ENCODE measurements at places on chromosomes 7 and 10.

DNA sequence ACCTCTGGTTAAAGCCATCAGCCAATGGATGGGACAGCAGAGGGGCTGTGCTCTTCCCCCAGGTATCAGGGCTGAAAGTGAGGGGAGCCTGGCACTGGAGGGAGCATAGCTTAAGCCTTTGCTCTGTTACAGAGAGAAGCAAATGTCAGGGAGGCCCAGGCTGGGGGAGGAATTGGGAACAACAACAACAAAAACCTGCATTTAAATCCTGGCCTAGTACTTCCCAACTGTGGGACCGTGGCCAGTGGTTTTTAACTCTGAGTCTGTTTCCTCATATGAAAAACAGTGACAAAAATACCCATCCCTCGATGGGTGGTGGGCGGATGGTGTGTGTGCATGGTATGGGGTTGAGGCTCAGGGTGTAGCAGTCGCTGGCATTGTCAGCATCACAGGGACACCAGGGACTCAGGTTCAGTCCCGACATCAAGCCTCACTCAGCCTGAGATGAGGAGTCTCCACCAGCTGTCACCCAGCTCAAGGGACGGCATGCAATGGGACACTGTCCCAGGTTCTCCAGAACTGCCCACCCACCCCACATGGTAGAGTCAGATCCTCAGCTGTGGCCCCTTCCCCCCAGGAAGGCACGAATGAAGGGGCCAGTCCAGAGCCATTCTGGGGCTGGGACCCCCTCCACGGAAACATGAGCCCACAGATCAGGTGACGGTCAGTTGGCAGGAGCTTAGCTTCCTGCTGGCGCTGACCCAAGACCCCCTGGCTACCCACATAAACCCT lies 74.5 kb downstream of the AFAP1L2 start:
- DNase-seq = no peak

GRCh38 chr10:99365736-99366135 lies 36.6 kb downstream of the CNNM1 start:
- no peak for DNase-seq

GRCh38 chr7:141232286-141233051 lies 158.6 kb downstream of the TMEM178B start:
- no peak for DNase-seq

GRCh38 chr10:29583674-29584073 lies 51.1 kb downstream of the SVIL start:
- DNase-seq = no peak

DNA sequence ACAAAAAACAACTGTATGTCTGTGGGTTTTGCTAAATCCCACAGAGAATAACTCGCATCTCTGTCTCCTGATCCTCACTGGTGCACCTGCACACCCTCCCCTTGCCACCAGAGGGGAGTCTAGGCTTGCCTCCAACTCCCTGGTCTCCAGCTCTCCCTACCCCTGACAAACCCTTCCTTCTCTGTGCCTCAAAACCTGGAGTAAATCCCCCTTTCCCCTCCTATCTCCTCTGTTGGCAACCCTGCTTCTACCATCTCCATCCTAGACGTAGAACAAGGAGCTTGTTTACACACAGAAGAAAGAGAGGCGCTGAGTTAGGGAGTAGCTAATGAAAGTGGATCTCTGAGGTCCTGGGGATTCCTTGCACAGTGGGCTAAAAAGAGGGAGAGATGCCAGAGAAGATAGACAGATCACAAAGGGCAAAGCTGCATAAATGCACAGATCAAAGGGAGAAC lies 6.0 kb downstream of the MBLAC1 start:
- DNase-seq = peak; percentile 75

DNA sequence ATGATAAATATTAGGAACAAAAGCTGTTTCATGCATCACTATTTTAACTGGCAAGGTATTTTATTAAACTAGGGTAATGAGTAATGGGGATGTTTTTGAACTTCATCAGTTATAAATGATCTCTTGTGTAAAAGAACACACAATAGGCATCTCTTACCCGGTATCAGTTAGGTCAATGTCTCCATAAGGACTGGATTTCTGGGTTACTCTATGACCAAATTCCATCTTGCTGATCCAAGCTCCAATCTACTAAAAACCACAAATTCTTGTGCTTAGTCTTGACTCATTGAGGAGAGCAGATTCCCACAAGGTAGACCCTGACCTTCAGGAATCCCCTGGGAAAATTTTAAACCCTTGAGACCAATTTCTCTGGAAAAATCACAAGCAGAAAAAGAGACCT lies 1167.7 kb downstream of the XPNPEP1 start:
- no peak for DNase-seq

- no peak for DNase-seq
Measured at GRCh38 chr7:138610671-138611170, 90.4 kb downstream of the SVOPL start.

DNA sequence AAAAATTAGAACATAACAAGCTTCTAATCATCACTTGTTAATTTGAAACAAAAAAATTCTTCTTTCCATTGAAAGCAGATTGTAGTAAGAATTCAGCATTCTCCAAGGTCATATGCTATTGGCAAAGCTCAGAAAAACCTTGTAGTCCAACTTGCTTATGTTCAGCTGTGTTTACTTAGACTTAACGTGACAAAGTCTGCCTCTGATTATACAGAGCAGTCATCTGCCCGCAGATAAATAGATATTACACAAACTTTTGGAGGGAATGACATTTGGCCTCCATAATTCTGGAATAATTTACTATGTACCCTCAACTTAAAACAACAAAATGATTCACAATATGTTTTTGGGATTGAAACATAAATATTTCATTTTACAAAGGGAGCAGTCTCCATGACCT lies 45.8 kb downstream of the MKX start:
- no peak for DNase-seq

DNA sequence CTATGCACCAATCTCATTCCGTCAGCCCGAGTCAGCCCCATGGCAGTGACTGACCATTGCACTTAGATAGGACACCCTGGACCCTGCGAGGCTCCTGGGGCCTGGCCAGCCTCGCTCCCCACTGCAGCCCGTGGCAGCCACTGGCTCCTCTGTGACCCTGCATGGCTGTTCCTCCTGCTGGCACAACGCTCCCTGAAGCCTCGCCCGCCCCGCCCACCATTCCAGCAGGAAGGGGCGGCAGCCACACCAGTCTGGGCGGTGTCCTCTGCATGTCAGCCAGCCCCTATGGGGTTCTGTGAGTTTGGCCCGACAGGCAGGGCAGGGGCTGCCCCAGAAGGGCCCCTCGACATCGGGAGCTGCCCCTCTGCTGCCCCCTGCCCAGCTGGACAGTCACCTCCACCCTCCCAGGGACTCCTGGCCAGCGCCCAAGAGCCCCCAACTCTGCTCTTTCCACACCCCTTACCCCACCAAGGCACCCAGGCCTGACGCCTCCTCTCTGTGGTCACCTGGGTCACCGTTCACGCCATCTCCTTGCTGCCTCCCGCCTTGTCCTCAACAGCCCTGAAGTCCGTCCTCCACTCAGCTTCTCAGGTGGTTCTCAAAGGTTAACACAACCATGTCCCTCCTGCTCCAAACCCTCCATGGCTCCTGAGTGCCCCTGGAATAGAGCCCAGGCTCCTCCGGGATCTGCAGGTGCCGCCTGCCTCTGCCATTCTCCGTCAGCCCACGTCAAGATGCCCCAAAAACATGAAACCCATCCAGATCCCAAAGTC lies 103.5 kb downstream of the MICALL2 start:
- no peak for DNase-seq

- DNase-seq = peak; percentile 79
Measured at GRCh38 chr7:148699024-148699781, 500 bp downstream of the CUL1 start.

GRCh38 chr10:125148528-125148927 lies 11.8 kb downstream of the CTBP2 start:
- DNase-seq = no peak

- no peak for DNase-seq
Measured at GRCh38 chr10:23585186-23585585, 146.3 kb downstream of the OTUD1 start.

GRCh38 chr10:3166496-3167290 lies 5.9 kb downstream of the PITRM1 start:
- no peak for DNase-seq

DNA sequence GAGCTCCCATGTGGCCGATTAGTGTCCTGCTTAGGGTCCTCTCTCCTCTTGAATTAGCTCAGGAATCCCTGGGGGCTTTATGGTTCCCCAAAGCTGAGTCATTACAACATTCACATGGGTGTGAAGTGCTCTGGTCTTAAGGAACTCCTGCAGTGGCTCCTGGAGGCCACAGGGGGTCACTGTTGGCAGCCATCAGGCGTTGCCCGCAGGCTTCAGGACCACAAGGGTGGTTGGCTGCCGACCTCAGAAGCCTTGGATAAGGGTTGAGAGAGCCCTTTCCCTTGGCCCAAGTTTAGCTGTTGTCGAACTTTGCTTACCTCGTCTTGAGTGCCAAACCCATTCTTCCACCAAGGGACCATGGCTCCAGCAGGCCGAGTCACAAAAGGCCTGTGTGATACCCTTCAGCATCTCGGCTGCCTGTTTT lies 61.7 kb downstream of the SH2D4B start:
- peak; percentile 84 for DNase-seq

GRCh38 chr7:42236976-42237810 lies at the start of gene GLI3:
Gene GLI3 (minus strand): TSS chr7:42237209. CDS start chr7:42223253, 13,956 bp downstream.
- no peak for DNase-seq

- DNase-seq = no peak
Measured at GRCh38 chr10:49000437-49001398, 61.1 kb upstream of the LRRC18 start.

DNA sequence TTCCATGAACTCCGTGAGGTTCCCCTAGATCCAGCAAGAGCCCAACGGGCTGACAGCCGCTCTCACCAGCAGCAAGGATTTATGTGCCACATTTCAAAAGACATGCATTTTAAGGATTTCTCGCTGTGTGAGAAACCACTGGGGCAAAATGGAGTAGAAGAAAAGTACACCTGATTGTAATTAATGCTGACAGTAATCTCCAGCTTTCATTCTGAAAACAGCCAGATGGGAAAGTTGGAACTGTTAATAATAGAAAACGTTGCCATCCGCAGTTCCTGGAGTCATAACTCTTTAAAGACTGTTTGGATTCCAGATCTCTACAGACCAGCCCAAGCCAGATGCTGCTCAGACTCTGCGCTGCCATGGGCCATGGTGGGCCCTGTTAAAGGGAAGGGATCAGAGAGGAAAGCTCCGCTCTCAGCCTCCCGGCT lies 216.9 kb upstream of the GLI3 start:
- DNase-seq = no peak

DNA sequence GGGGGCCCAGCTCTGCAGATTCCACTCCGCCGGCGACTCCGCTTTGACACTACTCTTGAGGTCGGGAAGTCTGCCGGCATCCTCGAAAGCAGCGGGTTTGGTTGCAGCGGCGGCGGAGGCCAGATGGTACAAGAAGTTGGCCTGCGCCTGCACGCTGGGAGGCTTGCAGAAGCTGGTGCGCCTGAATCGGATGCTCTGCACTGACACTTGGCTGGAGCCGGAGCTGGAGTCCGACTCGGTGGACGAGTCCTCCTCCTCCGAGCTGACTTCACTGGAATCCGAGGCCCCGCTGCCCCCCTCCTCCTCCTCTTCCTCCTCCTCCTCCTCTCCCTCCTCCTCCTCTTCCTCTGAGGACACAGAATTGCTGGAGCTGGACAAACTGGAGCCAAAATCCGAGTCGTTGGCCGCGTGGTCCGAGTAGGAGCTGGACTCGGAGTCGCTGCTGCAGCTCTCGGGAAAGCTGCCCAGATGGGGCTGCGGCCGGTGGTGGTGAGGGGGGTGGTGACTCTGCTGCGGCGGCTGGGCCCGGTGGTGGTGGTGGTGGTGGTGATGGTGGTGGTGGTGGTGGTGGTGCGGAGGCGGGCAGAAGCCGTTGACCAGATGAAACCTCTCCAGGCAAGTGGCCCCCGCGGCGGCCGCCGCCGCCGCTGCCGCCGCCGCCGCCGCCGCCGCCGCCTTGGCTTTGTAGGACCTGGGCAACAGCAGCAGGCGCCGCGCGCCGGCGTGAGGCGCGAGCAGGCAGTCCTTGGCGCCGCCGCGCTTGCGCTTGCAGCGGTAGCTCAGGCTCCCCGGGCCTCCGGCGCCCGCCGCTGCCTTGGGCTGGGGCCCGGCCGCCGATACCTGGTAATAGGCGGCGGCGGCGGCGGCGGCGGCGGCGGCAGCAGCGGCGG lies 9.0 kb downstream of the SKIDA1 start:
- DNase-seq = no peak

DNA sequence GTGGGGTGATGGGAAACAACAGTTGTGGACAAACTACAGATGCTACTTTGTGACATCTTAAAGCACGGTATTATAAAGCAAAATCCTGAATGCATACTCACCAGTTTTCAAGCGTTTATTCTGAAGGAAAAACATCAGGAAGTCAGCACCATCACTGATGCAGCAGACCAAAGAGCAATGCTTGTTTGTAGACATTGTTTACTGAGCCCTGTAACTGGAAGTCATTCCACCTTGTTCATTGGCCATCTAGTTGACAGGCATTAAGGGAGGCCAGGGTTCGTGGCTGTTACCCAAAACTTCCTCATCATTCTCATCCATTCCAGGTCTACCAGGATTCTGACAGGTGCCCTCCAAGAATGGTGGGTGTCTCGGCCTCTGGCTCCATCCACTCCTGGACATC lies 55.3 kb upstream of the FAM204A start:
- DNase-seq = no peak

DNA sequence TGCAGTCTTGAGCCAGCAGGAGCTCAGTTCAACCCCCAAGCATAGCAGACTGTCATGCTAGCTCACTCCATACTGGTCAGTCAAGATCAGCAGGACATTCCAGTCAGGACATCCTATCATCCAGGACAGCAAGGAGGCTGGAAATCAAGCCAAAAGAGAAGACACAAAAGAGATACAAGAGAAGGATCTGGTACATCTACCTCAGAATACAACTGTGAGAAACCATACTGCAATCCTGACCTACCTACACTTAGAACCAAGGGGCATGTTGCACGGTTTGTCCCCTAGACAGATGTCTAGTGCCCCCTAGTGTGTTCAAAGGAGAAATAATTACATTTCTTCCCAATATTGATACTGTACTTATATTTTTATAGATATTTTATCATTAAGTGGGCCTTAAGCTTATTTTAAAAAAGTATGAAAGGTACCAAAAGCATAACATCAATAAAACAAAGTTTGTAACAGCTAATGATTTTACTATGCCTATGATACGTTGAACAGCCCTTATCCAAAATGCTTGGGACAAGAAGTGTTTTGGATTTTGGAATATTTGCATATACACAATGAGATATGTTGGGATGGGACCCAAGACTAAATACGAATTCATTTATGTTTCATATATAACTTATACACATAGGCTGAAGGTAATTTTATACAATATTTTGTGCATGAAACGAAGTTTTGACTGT lies 26.7 kb downstream of the ERCC6 start:
- peak; percentile 28 for DNase-seq

DNA sequence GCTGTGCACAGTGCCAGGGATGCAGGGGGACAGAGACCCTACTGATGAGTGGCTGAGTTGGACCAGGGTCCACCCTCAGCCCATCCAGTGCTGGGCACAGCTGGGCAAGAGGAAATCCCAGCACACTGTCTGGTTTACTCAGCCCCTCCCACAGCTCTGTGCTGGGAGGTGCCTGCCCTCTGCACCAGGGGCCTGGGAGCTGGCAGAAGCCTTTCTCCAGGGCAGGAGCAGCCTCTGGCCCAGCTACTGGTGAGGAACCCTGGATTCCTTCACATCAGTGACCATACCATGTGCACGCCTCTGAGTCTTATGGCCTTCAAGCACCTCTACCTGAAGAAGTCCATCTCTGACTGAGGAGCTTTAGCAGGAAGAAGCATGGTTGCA lies 25.9 kb upstream of the C10orf71 start:
- DNase-seq = no peak
